ENCODE measurements at places on chromosomes 1 and 21.

- H3K27ac ChIP-seq: no peak overlapping the region
- H3K4me3 ChIP-seq: no peak overlapping the region
- H3K27me3 ChIP-seq: peaks cover 28% of the 10 kb centered on the region
- DNase-seq: no peak
These were observed 10.7 kb upstream of the FHAD1 start for GRCh38 chr1:15236321-15236721.

- peaks cover 38% of the 10 kb centered on the region for H3K4me1 ChIP-seq
- no peak overlapping the region for H3K4me3 ChIP-seq
- no peaks in the 10 kb centered on the region for H3K27me3 ChIP-seq
- H3K36me3 ChIP-seq: peaks cover 29% of the 10 kb centered on the region
- H3K27ac ChIP-seq: peak overlapping the region; percentile 51
These were observed 20.4 kb downstream of the PRPF38A start for GRCh38 chr1:52424813-52425212.

DNA sequence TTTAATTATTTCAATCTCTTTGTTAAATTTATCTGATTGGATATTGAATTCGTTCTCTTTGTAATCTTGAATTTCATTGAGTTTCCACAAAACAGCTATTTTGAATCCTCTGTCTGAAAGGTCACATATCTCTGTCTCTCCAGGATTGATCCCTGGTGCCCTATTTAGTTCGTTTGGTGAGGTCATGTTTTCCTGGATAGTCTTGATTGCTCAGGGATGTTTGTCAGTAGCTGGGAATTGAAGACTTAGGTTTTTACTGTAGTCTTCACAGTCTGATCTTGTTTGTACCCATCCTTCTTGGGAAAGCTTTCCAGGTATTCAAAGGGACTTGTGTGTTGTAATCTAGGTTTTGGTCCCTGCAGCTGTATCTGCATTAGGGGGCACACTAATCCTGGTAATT is 6.8 kb upstream of the MTARC2 start:
- H3K4me1 ChIP-seq: no peaks in the 10 kb centered on the region

DNA sequence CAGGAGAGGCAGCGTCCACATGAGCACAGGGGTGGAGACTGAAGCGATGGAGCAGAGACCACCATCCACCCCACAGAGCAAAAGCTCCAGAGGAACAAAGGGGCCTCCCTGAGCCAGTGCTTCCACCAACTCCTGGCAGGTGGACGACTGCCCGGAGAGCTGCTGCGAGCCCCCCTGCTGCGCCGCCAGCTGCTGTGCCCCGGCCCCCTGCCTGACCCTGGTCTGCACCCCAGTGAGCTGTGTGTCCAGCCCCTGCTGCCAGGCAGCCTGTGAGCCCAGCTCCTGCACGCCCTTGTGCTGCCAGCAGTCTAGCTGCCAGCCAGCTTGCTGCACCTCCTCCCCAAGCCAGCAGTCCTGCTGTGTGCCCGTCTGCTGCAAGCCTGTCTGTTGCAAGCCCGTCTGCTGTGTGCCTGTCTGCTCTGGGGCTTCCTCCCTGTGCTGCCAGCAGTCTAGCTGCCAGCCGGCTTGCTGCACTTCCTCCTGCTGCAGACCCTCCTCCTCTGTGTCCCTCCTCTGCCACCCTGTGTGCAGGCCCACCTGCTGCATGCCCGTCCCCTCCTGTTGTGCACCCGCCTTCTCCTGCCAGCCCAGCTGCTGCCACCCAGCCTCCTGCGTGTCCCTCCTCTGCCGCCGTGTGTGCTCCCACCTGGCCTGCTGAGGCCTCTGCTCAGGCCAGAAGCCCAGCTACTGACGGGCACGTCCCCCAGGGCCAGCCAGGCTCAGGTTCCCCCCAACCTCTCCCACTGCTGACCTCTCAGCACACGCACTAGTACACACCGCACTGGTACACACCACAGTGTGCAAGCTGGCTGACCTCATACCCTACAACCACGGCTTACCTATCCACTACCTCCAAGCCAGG is 5.4 kb downstream of the KRTAP10-12 start:
- no peaks in the 10 kb centered on the region for H3K4me1 ChIP-seq
- no peak for DNase-seq
- H3K27ac ChIP-seq: no peak overlapping the region
- peaks cover 7% of the 10 kb centered on the region for H3K36me3 ChIP-seq
- H3K4me3 ChIP-seq: no peak overlapping the region
- peaks cover 71% of the 10 kb centered on the region for H3K27me3 ChIP-seq

- peak overlapping the region; percentile 57 for H3K4me3 ChIP-seq
- H3K27ac ChIP-seq: peak overlapping the region; percentile 92
- peaks cover 4% of the 10 kb centered on the region for H3K36me3 ChIP-seq
- no peak for DNase-seq
- H3K4me1 ChIP-seq: peaks cover 85% of the 10 kb centered on the region
These were observed 166.8 kb downstream of the HIVEP3 start for GRCh38 chr1:41751804-41752513.

DNA sequence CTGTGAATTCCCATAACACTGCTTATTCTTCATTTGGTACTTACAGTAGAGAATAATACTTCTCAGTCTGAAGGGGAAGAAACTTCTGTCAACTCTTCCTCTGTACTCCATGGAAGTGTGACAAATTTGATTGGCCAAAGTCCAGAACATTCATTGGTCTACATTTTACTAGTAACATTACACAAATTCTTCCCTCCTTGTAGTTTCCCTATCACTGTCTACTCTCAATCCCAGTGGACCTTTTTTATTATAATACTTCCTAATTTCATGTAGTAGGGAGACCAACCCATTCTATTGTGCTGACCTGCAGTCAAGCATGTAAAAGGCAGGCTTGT is 74.7 kb downstream of the ALG6 start:
- H3K4me3 ChIP-seq: no peak overlapping the region
- H3K36me3 ChIP-seq: peaks cover 4% of the 10 kb centered on the region
- no peaks in the 10 kb centered on the region for H3K4me1 ChIP-seq
- no peak for DNase-seq

- no peaks in the 10 kb centered on the region for H3K27me3 ChIP-seq
- H3K4me3 ChIP-seq: no peak overlapping the region
- DNase-seq: no peak
- no peak overlapping the region for H3K27ac ChIP-seq
- H3K36me3 ChIP-seq: no peaks in the 10 kb centered on the region
These were observed 75.6 kb downstream of the PIGK start for GRCh38 chr1:77143529-77144121.

DNA sequence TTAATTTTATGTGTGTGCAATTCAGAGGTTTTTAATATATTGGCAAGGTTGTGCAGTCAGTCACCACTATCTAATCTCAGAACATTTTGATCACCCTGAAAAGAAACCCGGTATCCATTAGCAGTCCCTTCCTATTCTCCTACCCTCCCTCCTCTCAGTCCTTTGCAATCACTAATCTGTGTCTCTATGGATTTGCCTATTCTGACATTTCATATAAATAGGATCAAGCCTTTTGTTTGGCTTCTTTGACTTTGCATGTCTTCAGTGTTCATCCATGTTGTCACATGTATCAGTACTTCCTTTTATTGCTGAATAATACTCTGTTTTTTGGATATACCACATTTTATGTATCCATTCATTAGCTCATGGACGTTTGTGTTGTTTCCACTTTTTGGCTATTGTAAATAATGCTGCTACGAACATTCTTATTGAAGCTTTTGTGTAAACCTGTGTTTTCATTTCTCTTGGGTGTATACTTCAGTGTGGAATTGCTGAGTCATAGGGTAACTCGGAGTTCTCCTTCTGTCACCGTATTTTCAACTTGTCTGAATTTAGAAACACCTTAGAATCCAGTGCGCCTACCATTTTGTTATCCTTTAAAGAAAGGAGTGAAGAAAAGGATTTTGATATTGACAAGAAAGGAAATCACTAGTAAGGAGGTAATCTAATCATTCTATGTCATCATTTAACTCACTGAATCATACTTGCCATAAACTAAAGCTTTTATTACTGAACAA is 3.4 kb downstream of the CEP85 start:
- H3K36me3 ChIP-seq: peaks cover 40% of the 10 kb centered on the region
- no peak for DNase-seq
- H3K27ac ChIP-seq: no peak overlapping the region
- peaks cover 36% of the 10 kb centered on the region for H3K4me1 ChIP-seq
- H3K4me3 ChIP-seq: peak overlapping the region; percentile 3

DNA sequence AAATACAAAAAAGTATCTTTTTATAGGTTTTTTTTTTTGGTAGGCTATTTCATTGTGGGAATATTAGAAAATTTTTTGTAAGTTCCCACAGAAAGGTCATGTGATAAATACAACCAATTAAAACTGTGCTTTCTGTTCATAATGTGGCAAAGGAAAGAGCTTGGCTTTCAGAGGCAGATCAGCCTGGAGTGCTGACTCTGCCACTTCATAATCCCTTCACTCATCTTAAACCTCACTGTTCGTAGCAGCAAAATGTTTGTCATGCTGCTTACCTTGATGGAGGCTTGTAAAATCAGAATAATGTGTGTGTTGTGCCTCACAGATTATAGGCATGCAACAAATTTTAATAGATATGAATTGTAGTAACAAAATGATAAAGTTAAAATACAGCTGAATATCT is 176.8 kb downstream of the ZP4 start:
- H3K36me3 ChIP-seq: no peaks in the 10 kb centered on the region
- no peak overlapping the region for H3K27ac ChIP-seq
- H3K27me3 ChIP-seq: no peaks in the 10 kb centered on the region
- no peak overlapping the region for H3K4me3 ChIP-seq

DNA sequence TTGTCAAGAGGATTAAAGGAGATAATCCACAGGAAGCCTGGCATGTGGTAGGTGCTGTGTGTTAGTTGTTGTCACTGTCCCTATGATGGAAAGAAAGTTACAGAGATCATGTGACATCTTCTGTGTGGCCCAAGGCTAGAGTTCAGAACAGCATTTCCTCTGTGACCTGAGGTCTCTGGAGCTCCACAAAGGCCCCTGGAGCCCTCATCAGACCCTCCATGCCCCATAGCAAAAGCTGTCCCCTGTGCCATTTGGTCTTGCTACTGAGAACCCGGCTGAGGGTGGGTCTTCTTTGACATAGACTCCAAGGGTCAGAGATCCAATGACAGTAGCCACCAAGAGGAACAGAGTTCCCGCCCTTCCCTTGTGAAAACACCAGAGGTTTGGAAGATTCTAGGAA is 8.1 kb downstream of the CELA2B start:
- no peak overlapping the region for H3K4me3 ChIP-seq
- no peaks in the 10 kb centered on the region for H3K27me3 ChIP-seq
- DNase-seq: no peak
- H3K4me1 ChIP-seq: no peaks in the 10 kb centered on the region

DNA sequence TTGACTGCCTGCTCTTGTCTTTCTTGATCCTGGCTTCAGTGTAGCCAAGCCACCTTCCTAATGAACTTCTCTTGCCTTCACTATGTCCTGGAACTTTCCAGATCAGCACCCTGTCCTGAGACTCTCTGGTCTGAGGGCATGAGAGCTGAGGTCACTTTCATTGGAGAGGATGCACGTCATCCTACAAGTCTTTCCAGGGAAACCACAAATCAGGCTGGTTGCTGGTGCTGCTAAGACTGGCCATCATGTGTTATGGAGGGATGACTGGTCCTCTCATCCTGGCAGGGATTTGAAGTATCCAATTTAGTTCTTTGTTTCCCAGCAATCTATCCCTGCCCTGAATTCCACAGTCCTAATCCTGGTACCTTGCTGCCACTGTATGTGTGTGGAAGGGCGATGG is 228.6 kb downstream of the GPATCH2 start:
- no peak for DNase-seq
- H3K36me3 ChIP-seq: no peaks in the 10 kb centered on the region
- no peaks in the 10 kb centered on the region for H3K27me3 ChIP-seq
- H3K27ac ChIP-seq: no peak overlapping the region

- no peak for DNase-seq
- no peak overlapping the region for H3K4me3 ChIP-seq
- no peak overlapping the region for H3K27ac ChIP-seq
- H3K27me3 ChIP-seq: peaks cover 3% of the 10 kb centered on the region
These were observed 118.7 kb upstream of the FOXD3 start for GRCh38 chr1:63203641-63204040.

DNA sequence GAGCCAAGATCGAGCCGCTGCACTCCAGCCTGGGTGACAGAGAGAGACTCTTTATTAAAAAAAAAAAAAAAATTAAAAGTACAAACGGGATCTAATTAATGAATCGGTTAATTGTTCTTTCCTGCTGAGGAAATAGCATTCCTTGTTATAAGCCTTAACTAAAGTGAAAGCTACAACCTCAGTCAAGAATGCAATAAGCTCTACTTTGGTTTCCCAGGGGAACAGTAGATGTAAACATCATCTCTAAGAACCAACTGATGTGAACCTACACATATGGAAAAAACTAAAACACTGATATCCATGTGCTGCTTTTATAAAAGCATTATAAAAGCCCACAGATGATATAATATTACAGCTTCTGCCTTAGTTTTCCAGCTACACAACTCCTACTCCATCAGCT is 41.9 kb downstream of the LPGAT1 start:
- no peaks in the 10 kb centered on the region for H3K27me3 ChIP-seq
- no peak for DNase-seq
- peaks cover 16% of the 10 kb centered on the region for H3K36me3 ChIP-seq
- no peak overlapping the region for H3K4me3 ChIP-seq
- H3K27ac ChIP-seq: no peak overlapping the region

DNA sequence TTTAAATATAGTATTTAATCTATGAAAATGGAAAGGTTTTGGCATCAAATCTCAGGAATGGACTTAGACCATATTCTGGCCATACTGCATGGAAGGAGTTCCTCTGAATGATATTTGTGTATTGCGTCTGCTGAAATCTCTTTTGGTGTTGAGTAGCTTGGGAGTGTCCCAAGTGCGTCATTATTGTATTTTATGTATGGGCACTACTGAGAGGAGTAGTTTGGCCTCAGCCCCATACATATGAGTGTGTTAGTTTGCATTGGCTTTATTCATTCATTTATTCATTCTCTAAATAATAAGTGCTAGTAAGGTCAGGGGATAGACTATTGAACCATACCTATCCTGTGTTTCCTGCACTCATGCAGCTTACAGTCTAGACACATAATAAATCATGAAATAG is 46.6 kb downstream of the CENPF start:
- peaks cover 78% of the 10 kb centered on the region for H3K36me3 ChIP-seq
- no peak overlapping the region for H3K4me3 ChIP-seq
- H3K4me1 ChIP-seq: no peaks in the 10 kb centered on the region
- H3K27me3 ChIP-seq: no peaks in the 10 kb centered on the region
- no peak overlapping the region for H3K27ac ChIP-seq

- H3K27ac ChIP-seq: no peak overlapping the region
- peaks cover 56% of the 10 kb centered on the region for H3K4me1 ChIP-seq
- H3K36me3 ChIP-seq: peaks cover 64% of the 10 kb centered on the region
- DNase-seq: no peak
- H3K27me3 ChIP-seq: no peaks in the 10 kb centered on the region
- H3K4me3 ChIP-seq: no peak overlapping the region
These were observed 20.4 kb downstream of the DPH5 start for GRCh38 chr1:101005183-101005582.

GRCh38 chr21:45997495-45998275 is 16.1 kb downstream of the COL6A1 start:
- H3K36me3 ChIP-seq: no peaks in the 10 kb centered on the region
- no peak overlapping the region for H3K4me3 ChIP-seq
- DNase-seq: no peak
- no peaks in the 10 kb centered on the region for H3K4me1 ChIP-seq
- H3K27me3 ChIP-seq: no peaks in the 10 kb centered on the region

GRCh38 chr1:241635556-241636152 is 4.5 kb downstream of the CHML start:
- H3K27me3 ChIP-seq: no peaks in the 10 kb centered on the region
- H3K27ac ChIP-seq: peak overlapping the region; percentile 2
- H3K36me3 ChIP-seq: peaks cover 43% of the 10 kb centered on the region
- peaks cover 52% of the 10 kb centered on the region for H3K4me1 ChIP-seq

Measured in activated naive CD8-positive, alpha-beta T cell treated with anti-CD3 and anti-CD28 coated beads, Interleukin-2, amount 50 U/mL, for 24 hours (primary cell).